Esophagus mucosa (tissue), 1 donor: ENCODE measurements at places on chromosomes 5 and 9.
A peak's percentile ranks its signal among the peaks of the same experiment; 100 is the strongest.

DNA sequence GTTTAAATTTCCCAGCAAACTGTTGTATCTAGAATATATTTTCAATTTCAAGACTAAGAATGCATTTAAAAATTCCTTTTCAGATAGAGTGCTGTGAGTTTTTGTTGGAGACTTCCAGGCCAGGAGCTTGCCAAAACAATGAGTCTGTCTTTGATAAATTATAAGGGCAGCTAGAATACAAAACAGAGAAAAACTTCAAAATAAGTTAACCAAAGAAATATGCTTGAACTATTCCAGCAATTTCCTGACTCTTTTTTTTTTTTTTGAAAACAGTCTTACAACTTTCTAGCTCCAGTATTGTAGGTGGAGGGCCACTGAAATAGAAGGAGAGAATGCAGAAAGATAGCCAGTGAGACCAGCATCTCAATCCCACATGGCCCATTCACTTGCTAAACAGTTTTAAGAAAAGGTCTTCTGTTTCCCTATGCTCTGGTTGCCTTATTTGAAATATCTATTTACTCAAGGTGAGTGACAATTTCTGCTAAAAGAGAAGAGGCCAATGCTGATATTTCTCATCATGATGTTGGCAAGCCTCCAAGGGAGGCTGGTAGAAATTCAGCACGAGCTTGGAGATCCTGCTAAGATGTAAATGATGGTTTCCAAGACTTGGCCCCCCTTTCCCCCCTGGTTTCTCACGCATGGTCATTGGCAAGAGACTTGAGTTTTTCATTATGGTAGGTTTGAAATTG is 103.2 kb downstream of the USP20 start:
- no peak for ATAC-seq

GRCh38 chr9:122336866-122337555 is 33.8 kb upstream of the PTGS1 start:
- ATAC-seq: no peak

GRCh38 chr5:95081982-95082381 is 202.9 kb downstream of the MCTP1 start:
- ATAC-seq: no peak

- no peak for ATAC-seq
Observed at GRCh38 chr5:161625673-161626072, 59.8 kb upstream of the GABRA6 start.

GRCh38 chr5:142065273-142065672 is 43.3 kb upstream of the NDFIP1 start:
- peak; percentile 13 for ATAC-seq

- ATAC-seq: no peak
Observed at GRCh38 chr9:70805949-70806348, 315.5 kb downstream of the TRPM3 start.

GRCh38 chr9:108413809-108414208 is 442.0 kb downstream of the ACTL7B start:
- peak; percentile 29 for ATAC-seq

- ATAC-seq: no peak
Observed at GRCh38 chr5:112793201-112793600, 55.5 kb downstream of the APC start.

- ATAC-seq: peak; percentile 28
Observed at GRCh38 chr5:178536541-178537466, 53.4 kb downstream of the COL23A1 start.

DNA sequence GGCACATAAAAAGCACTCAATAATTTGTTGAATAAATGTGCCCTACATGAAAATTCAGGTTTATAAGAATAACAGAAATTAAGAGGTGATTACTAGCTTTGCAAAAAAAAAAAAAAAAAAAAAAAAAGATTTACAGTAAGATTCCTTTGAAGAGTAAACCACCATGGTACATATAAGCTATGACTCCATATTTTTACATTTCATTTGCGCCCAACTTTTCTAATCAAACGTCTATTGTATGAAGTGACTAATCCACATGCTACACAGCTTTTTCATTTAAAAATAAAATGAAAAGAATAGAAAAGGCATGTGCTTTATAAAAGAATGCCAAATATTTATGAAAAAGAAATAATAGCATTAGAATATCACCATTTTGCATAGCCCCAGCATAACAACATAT is at the start of gene PLAC8L1:
TSS of gene PLAC8L1 (minus strand) at position 101 of the 400 bp plus-strand sequence. CDS start 1,266 bp downstream, outside the sequence.
- ATAC-seq: no peak

DNA sequence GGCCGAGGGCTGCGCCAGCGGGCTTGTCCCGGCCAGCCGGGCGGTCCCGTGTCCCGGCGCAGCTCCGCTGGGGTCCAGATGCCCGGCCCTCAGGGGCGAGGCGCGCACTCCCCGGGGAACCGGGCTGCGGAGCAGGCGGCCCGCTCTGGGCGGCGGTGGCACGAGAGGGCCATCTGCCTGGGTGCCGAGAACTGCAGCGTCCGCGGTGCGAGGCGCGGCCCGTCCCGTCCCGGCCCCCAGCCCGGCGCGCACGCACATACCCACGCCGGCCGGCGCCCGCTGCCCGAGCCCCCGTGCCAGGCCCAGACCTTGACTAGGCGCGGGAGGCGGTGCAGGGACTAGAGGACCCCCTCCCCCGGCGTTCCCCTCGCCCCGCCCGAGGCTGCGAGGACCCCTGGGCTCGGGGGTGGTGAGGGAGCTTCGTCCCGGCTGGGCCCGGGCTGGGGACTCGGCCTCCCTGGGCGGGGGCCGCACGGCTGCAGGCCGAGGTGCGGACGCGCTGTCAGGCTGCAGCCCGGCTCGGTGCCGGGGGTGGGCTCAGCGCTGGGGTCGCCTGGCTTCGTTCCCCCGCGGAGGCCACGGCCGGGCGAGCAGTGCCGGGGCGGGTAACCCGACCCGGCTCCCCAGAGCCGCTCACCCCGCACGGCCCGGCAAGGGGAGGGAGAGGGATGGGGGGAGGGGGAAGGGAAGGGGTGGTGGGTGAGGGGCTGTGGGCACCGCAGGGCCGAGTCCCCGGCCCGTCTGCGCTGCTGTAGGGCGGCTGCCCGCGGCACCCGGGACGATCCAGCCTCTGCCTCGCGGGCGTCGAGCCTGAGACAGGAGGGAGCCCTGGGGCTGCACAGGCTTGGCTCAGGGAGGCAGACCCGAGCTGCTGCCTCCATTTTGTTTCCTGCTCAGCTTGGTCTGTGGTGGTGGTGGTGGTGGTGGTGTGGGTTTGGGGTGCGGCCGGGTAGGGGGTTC is 1.2 kb upstream of the NSD1 start:
- ATAC-seq: peak; percentile 19

DNA sequence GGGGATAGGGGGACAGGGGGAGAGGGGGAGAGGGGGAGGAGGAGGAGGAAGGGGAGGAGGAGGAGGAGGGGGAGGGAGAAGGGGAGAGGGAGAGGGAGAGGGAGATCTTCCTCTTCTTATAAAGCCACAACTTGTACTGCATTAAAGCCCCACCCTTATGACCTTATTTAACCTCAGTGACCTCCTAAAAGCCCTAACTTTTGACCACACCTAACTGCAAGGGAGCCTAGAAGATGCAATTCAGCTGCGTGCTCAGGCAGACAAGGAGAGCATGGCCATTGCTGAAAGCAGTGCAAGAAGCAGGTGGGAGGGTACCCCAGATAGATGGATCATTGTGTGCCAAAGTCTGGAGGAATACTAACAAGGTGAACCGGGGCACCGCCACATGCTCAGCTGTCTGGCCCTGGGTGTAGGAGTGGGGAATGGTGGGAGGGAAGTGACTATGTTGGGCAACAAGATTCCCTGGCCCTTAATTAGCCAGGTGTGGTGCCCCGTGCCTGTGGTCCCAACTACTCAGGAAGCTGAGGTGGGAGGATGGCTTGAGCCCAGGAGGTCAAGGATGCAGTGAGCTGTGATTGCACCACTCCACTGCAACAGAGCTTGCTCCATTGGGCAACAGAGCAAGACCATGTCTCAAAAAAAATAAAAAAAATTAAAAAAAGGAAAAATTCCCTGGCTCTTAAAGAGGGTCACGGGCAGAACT is 125.4 kb upstream of the BOD1 start:
- ATAC-seq: no peak

- ATAC-seq: no peak
Observed at GRCh38 chr5:371811-372555, 50.5 kb downstream of the AHRR start.

DNA sequence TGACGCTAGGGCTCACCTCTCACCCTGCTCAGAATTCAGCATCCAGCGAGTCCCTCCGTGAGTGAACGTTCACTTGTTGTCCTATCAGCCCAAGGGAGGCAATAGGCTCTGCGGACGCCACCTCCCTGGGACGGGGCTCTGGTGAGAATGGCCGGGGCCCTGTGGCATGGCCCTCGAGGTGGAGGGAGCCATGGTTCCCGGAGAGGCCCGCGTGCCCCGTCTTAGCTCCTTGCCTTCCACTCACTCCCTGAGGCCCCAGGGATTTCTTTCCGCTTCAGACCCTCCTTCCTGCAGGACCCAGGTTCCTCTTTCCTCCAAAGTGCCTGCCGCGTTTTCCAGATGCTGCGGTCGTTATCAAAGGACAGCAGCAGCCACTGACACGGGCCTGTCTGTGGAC is 21.5 kb downstream of the EXOC3 start:
- peak; percentile 13 for ATAC-seq

GRCh38 chr5:32339878-32340277 is 27.1 kb upstream of the MTMR12 start:
- no peak for ATAC-seq

DNA sequence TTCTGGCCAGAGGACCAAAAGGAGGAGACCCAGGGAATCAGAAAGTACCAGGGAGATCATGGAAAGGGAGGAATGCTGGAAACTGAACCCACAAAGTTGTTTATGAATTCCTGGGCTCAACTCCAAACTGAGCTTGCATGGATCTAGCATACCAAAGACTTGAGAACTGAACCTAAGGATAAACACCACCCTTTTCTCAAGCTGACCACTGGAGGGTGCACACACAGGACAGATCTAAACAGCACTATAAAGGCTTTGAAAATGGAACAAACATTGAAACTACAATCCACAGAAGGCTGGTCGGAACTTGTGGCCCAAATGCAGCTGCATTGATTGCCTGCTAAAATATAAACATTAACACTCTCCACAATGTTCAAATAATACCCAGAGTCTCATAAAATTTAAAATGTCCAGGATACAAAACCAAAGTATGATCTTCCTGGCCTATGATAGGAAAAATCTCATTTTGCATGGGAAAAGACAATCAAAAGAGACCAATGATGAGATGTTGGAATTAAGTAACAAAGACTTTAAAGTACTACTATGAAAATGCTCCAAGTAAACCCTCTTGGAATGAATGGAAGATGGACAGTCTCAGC is 15.6 kb upstream of the IRF1 start:
- peak; percentile 34 for ATAC-seq

GRCh38 chr5:141532726-141533125 is 43.8 kb downstream of the PCDHGC5 start:
- ATAC-seq: no peak

GRCh38 chr5:101977729-101978345 is 318.2 kb downstream of the SLCO4C1 start:
- ATAC-seq: no peak

- peak; percentile 77 for ATAC-seq
Observed at GRCh38 chr9:97853844-97854695, 1.0 kb downstream of the FOXE1 start.

GRCh38 chr5:171813813-171814490 is 28.3 kb downstream of the SMIM23 start:
- no peak for ATAC-seq

DNA sequence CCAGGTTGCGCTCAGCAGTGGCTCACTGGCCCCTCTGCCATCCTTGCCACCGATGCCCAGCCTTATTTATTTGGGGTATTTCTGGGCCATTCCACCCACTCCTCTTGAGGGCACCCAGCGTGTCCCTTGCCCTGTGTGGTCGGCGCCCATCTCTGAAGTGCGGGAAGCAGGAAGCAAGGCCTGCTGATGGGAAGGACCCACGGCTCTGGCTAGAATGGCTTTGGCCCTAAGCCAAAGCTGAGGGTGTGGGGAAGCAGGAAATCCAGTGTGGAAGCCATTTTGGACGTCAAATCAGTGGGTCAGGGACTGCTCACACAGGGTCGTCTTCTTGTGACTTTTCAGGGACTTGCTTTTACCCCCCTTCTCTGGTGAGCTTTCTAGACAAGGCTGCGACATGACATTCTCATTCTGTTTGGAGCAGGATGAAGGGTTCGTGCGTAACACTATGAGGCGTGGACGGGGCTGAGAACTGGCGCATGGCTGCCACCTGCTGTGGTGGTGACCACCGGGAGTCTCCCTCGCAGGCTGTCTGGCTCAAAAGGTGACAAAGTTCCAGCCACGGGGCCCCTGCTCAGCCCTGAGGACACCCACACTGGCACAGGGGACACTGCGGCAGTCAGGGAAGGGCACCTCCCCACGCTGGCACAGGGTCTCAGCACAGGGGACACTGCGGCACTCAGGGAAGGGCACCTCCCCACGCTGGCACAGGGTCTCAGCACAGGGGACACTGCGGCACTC is 50.7 kb upstream of the NKD2 start:
- no peak for ATAC-seq
